ENCODE measurements at places on chromosomes 13 and 19. TPM values are rescaled to one million over a fixed set of nuclear protein-coding genes. Genes with fewer than 3 reads are reported as not detected.

- peak; percentile 91 for DNase-seq
Measured at GRCh38 chr13:103883164-103883563, 816.9 kb upstream of the SLC10A2 start.

The ZNF253 gene
- total RNA-seq = 16.7 TPM

The C19orf38 gene
- total RNA-seq = not detected

GRCh38 chr19:40523322-40524047 lies 53.2 kb upstream of the SHKBP1 start:
- DNase-seq = no peak

DNA sequence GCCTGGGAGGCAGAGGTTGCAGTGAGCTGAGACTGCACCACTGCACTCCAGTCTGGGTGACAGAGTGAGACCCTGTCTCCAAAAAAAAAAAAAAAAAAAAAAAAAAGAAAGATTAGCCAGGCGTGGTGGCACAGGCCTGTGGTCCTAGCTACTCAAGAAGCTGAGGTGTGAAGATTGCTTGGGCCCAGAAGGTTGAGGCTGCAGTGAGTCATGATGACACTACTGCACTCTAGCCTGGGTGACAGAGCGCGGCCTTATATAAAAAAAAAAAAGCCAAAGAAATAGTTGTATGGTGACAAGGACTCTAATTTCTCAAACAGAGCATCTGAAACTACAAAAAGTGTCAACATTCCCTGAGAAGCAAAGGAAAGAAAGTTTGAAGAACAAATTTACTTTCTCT lies 3.4 kb downstream of the PBX4 start:
- no peak for DNase-seq
